Fibroblast of lung (primary cell): ENCODE measurements at places on chromosomes 3 and 15.
A peak's percentile ranks its signal among the peaks of the same experiment; 100 is the strongest.

GRCh38 chr3:96779810-96780209, 34.6 kb upstream of the EPHA6 start:
- H3K27ac ChIP-seq = no peak overlapping the region
- DNase-seq = no peak
- H3K4me3 ChIP-seq = no peak overlapping the region
- no peaks in the 10 kb centered on the region for H3K27me3 ChIP-seq
- H3K36me3 ChIP-seq = no peaks in the 10 kb centered on the region
- no peaks in the 10 kb centered on the region for H3K4me1 ChIP-seq

GRCh38 chr3:69563151-69563550, 176.1 kb upstream of the MITF start:
- H3K4me3 ChIP-seq = no peak overlapping the region
- no peak overlapping the region for H3K27ac ChIP-seq
- no peak for DNase-seq
- no peaks in the 10 kb centered on the region for H3K4me1 ChIP-seq

GRCh38 chr3:119395923-119396358, 67.5 kb downstream of the TMEM39A start:
- H3K4me3 ChIP-seq = no peak overlapping the region
- no peaks in the 10 kb centered on the region for H3K27me3 ChIP-seq
- peaks cover 2% of the 10 kb centered on the region for H3K36me3 ChIP-seq
- no peaks in the 10 kb centered on the region for H3K4me1 ChIP-seq
- DNase-seq = no peak

GRCh38 chr3:70857916-70858315, 545.5 kb upstream of the MDFIC2 start:
- no peaks in the 10 kb centered on the region for H3K27me3 ChIP-seq
- no peak overlapping the region for H3K4me3 ChIP-seq
- peaks cover 12% of the 10 kb centered on the region for H3K4me1 ChIP-seq
- H3K36me3 ChIP-seq = no peaks in the 10 kb centered on the region
- peak; percentile 42 for DNase-seq

- no peak overlapping the region for H3K4me3 ChIP-seq
- no peaks in the 10 kb centered on the region for H3K27me3 ChIP-seq
- H3K27ac ChIP-seq = no peak overlapping the region
- DNase-seq = no peak
- H3K36me3 ChIP-seq = no peaks in the 10 kb centered on the region
Observed at GRCh38 chr15:98035577-98036010, 75.1 kb downstream of the ARRDC4 start.

DNA sequence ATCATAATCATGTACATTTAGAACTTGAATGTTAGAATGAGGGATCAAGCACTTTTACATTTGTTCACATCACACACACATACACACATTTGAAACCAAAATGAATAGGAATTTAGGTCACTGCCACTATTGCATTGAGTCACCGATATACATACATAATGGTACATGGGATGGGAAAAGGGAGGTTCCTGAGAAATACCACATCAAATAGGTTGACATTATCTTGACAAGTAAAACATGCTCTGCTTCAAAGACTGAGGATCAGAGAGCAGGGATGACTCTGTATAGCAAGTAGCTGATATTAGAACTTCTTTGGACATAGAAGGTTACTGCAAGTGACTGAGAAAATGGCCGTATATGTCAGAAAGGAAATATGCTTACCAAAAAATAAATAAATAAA, 847.2 kb downstream of the PLOD2 start:
- no peak for DNase-seq
- H3K36me3 ChIP-seq = no peaks in the 10 kb centered on the region
- no peaks in the 10 kb centered on the region for H3K27me3 ChIP-seq
- no peak overlapping the region for H3K4me3 ChIP-seq

GRCh38 chr3:44555723-44556122, 730 bp downstream of the ZKSCAN7 start:
- peak; percentile 19 for DNase-seq
- H3K4me1 ChIP-seq = peaks cover 2% of the 10 kb centered on the region
- peak overlapping the region; percentile 60 for H3K27ac ChIP-seq
- no peaks in the 10 kb centered on the region for H3K36me3 ChIP-seq
- H3K4me3 ChIP-seq = peak overlapping the region; percentile 81
- H3K27me3 ChIP-seq = no peaks in the 10 kb centered on the region

DNA sequence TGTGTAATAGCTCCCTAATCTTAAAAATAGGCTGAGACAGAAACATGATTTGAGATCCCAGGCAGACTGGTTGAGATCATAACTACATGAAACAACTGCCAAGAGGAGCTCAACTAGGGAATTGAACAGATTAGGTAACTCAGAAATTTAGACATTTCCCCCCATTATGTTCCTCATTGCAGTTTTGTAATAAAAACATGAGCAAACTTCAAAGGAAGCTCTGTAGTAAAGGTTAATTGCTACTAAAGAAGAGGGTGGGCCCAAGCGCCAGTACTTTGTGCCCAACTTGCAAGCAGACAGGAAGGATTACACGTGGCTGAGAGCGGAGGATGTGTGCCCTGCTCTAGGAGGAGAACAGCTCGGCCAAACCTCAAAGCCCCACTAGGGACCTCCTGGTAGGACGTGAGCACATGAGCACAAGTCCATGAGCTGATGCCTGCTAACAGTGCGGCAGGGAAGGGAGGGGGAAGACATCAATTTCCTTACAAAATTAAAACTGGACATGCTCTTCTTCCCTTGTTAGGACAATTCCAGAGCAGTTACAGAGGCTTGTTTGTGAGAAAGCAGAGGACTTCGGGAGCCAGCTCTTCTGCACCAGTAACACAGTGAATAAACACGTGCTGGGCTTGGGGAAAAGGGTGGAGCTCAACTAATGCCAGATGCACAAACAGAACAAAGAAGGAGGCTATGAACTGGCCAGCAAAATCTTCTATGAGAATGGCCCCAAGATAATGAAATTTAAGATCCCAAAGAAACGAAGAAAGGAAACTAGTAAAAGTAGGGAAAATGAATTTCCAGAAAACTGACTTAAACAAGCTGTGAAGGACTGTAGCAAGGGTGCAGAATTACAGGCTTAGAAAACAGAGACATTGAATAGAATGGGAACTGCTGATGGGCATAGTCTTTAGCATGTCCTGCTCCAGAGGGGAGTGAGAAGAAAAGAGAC, 275.5 kb downstream of the MECOM start:
- H3K36me3 ChIP-seq = no peaks in the 10 kb centered on the region
- no peak for DNase-seq
- no peak overlapping the region for H3K4me3 ChIP-seq
- H3K4me1 ChIP-seq = no peaks in the 10 kb centered on the region
- H3K27ac ChIP-seq = no peak overlapping the region

GRCh38 chr3:39325236-39325635, 4.3 kb upstream of the CCR8 start:
- no peaks in the 10 kb centered on the region for H3K27me3 ChIP-seq
- no peak for DNase-seq
- H3K4me3 ChIP-seq = no peak overlapping the region
- H3K4me1 ChIP-seq = no peaks in the 10 kb centered on the region
- no peaks in the 10 kb centered on the region for H3K36me3 ChIP-seq

DNA sequence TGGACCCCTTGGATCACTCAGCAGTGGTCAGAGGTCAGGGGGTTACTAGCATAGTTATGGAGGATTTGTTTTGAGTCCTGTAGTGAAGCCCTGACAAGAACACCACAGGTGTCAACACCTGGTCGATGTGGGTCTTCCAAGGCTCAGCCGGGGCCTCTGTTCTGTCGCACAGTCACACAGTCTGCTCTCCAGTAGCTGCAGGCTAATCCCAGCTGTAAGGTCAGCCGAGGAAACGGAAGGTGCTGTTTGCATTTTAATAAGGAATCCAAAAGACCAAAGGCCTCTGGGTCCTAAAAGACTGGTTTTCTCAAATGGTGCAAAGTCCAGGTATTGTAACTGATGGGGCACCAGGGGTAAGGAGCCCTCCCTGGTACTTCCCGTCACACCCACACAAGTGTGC, 71.7 kb downstream of the RPLP1 start:
- H3K27me3 ChIP-seq = peaks cover 4% of the 10 kb centered on the region
- H3K27ac ChIP-seq = no peak overlapping the region
- H3K4me3 ChIP-seq = no peak overlapping the region
- H3K4me1 ChIP-seq = no peaks in the 10 kb centered on the region

DNA sequence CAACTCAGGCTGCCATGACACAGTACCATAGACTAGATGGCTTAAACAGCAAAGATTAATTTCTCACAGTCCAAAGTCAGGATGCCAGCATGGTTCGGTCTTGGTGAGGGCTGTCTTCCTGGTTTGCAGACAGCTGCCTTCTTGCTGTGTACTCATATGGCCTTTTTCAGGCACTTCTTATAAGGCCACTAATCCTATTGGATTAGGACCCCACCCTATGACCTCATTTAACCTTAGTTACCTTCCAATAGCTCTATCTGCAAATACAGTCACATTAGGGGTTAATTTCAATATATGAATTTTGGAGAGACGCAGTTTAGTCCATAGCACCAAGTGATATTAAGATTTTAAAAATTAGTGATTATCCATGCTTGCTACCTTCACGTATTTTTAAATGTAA, 297.8 kb downstream of the WDR72 start:
- H3K4me1 ChIP-seq = no peaks in the 10 kb centered on the region
- no peak for DNase-seq
